ENCODE measurements at places on chromosomes 7 and 10.
A peak's percentile ranks its signal among the peaks of the same experiment; 100 is the strongest.

DNA sequence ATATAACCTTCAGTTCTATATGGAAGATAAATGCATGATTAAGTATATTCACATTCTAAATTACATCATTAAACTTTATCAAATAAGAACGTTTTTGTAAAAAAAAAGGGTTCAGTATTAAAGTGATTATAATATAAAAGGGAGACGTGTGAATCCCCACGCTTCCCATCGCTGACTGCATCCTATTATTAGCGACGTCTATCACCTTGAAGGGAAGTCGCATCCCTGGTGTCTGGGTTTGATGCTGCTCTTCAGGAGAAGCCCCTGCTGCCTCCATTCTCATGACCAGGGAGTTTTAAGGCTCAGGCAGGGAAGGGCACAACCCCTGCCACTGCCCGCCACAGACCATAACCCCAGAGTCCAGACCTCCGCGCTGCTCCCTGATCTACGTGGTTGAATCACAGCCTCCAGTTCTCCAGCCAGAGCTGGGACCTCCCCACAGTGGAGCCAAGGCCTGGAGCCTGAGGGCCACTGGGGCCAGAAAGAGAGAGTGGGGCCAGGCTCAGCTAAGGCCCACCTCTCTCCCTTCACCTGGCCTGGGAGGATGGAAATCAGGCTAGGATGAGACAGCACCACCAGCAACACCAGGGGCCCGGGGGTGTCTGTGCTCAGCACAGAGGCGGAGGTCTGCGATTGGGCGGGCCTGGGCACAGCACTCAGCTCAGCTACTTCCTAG is 130.6 kb downstream of the TCERG1L start:
- no peaks in the 10 kb centered on the region for H3K36me3 ChIP-seq
- no peak overlapping the region for H3K4me3 ChIP-seq
- no peaks in the 10 kb centered on the region for H3K4me1 ChIP-seq
- no peak overlapping the region for H3K27ac ChIP-seq
- no peak for ATAC-seq
- H3K27me3 ChIP-seq: peaks cover 7% of the 10 kb centered on the region

DNA sequence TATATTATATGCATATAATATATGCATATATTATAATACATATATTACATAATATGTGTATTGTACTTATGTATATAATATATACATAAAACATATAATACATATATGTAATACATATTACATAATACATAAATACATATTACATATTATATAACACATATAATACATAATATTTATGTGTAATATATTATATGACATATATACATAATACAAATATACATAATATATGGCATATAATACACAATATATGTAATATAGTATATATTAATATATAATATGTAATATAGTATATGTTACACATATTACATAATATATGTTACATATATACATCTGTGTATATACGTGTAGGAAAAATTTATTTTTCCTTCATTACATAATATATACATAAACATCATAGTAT is 63.4 kb downstream of the SGMS1 start:
- no peak for ATAC-seq
- H3K4me1 ChIP-seq: peaks cover 32% of the 10 kb centered on the region
- no peaks in the 10 kb centered on the region for H3K27me3 ChIP-seq
- no peak overlapping the region for H3K27ac ChIP-seq
- H3K36me3 ChIP-seq: peaks cover 13% of the 10 kb centered on the region

DNA sequence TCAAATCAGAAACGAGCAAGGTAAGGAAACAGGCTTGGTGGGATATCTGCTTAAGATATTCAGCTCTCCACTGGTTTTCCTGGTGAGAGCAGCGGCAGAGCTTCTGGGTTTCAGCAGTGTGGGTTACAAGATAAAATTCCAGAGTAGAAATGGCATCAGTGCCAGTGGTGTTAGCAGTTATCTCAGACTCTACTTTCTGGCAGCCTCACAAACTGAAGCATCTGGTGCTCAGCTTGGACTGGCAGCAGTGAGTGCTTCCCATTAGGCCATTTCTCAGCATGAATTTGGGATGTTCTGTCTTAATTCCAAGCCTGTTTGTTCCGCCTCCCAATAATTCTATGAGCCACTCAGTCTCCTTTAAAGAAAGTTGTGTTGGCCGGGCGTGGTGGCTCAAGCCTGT is 6.9 kb upstream of the GSTO2 start:
- no peak overlapping the region for H3K4me3 ChIP-seq
- no peak for ATAC-seq
- peaks cover 60% of the 10 kb centered on the region for H3K36me3 ChIP-seq
- H3K4me1 ChIP-seq: peaks cover 64% of the 10 kb centered on the region

DNA sequence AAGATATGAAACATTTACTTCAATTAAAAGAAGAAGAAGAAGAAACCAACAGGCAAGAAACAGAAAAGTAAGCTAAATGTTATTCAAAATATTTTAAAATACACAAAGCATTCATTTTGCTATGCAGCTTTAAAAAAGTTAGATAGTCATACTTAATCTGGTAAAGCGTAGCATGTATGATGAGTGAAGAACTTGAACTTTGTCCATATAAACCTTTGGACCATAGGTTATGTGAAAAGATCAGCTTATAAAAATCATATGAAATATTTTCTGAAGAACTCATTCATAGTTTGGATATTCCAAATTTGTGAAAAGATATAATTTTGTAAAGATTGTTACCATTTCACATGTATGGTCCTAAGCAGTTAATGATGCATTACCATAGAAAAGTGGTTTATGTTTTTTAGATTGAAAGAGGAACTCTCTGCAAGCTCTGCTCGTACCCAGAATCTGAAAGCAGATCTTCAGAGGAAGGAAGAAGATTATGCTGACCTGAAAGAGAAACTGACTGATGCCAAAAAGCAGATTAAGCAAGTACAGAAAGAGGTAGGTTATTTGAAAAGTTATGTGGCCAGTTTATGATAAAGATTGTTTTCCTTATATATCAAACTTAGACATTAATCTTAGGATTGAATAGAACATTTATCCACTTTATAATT is 37.3 kb downstream of the KIF20B start:
- peaks cover 21% of the 10 kb centered on the region for H3K4me1 ChIP-seq
- ATAC-seq: peak; percentile 86
- H3K27me3 ChIP-seq: no peaks in the 10 kb centered on the region
- H3K36me3 ChIP-seq: peaks cover 13% of the 10 kb centered on the region
- H3K27ac ChIP-seq: peak overlapping the region; percentile 87

GRCh38 chr10:33537066-33537465 is 202.6 kb upstream of the NRP1 start:
- no peaks in the 10 kb centered on the region for H3K36me3 ChIP-seq
- peaks cover 5% of the 10 kb centered on the region for H3K27me3 ChIP-seq
- H3K4me3 ChIP-seq: no peak overlapping the region

DNA sequence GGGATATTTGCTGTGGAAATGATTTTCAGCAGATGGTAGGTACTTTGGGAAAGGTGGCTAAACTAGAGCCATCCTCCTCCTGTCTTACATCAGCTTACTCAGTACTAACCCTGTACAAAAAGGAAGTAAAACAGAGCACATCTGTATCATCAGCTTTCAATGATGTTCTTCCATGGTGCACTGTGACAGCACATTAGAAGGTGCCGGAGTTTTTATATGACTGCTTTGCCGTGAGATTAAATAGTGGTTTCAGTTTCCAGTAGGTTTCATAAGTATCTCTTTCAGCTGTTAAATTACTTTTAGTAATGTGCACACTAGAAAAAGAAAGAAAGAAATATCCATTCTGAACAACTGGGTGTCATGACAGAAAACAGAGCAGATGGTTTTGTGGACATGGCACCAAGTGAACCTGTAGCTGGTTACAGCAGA is 86.5 kb downstream of the ARID5B start:
- ATAC-seq: peak; percentile 99
- H3K36me3 ChIP-seq: peaks cover 54% of the 10 kb centered on the region
- peak overlapping the region; percentile 90 for H3K27ac ChIP-seq

- peaks cover 33% of the 10 kb centered on the region for H3K27me3 ChIP-seq
- no peak overlapping the region for H3K27ac ChIP-seq
- no peak for ATAC-seq
Measured at GRCh38 chr7:116363637-116364432, 135.7 kb upstream of the CAV2 start.

DNA sequence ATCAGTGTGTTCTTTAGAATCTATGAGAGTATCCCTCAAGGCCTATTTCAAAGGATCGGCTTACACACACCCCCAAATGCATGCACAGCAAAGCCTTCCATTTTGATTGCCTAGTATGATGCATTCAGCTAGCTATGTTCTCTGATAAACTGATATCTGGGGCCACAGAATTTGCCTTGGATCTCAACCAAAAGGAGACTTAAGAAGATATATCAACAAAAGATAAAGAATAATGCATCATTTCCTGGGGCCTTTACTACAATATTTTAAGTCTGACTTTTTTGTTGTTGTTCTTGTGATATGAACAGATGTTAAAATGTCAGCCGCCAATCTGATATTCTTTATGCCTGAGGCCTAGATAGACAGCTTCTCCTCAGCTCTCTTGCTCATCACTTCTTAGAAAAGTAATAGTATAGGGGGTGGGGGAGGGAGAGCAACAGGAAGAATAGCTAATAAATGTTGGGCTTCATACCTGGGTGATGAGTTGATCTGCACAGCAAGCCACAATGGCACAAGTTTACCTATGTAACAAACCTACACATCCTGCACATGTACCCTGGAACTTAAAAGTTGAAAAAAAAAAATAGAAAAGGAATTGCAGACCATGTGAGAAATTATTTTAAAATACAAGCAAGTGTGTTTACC is 792.9 kb upstream of the GHITM start:
- H3K27ac ChIP-seq: no peak overlapping the region
- no peaks in the 10 kb centered on the region for H3K27me3 ChIP-seq
- no peak for ATAC-seq
- no peaks in the 10 kb centered on the region for H3K4me1 ChIP-seq

GRCh38 chr7:143354965-143355364 is 7.5 kb downstream of the FAM131B start:
- H3K4me1 ChIP-seq: no peaks in the 10 kb centered on the region
- H3K4me3 ChIP-seq: no peak overlapping the region
- H3K36me3 ChIP-seq: no peaks in the 10 kb centered on the region
- ATAC-seq: no peak
- peaks cover 43% of the 10 kb centered on the region for H3K27me3 ChIP-seq

DNA sequence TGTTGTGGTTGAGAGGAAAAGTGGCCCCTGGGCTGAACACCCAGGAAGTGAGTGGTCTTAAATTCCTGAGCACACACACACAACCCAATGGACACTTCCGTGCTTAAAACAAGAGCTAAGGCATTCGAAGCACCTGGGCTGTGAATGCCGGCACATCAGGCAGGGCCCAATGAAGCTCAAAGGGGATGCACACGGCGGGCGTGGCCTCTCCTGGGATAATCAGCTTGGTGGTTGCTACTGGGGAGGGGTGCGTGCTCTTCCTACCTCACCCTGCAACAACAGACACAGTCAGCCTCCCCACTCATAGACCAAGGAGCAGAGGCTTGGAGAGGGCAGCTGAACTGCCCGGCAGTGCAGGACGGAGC is 115.0 kb upstream of the TCERG1L start:
- ATAC-seq: no peak
- H3K4me3 ChIP-seq: no peak overlapping the region
- no peaks in the 10 kb centered on the region for H3K36me3 ChIP-seq
- H3K27ac ChIP-seq: no peak overlapping the region

- peaks cover 9% of the 10 kb centered on the region for H3K36me3 ChIP-seq
- ATAC-seq: no peak
- H3K27ac ChIP-seq: peak overlapping the region; percentile 96
- H3K4me1 ChIP-seq: peaks cover 62% of the 10 kb centered on the region
- no peaks in the 10 kb centered on the region for H3K27me3 ChIP-seq
Measured at GRCh38 chr7:44639671-44640321, 33.4 kb downstream of the OGDH start.
